ENCODE measurements at places on chromosomes 6 and 20.

GRCh38 chr6:39102821-39103136, 12.2 kb downstream of the SAYSD1 start:
- DNase-seq: no peak

DNA sequence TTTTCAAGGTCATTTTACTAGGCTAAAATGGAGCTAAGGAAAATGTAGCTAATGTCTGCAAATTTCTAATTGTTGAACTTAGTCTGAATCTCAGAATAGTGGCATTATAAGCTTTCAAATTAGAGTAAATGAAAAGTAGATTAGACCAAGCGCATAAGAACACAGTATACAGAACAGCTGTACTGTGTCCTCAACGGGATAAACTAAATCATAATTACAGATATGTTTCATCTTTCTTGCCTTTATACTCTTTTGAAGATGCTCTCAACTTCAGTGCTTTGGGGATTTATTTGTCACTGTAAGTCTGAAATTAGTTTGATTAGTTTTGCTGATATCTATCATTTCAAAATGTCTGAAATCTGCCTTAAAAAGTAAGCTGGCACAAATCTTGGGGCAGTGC, 305.4 kb downstream of the LAMA2 start:
- DNase-seq: no peak

DNA sequence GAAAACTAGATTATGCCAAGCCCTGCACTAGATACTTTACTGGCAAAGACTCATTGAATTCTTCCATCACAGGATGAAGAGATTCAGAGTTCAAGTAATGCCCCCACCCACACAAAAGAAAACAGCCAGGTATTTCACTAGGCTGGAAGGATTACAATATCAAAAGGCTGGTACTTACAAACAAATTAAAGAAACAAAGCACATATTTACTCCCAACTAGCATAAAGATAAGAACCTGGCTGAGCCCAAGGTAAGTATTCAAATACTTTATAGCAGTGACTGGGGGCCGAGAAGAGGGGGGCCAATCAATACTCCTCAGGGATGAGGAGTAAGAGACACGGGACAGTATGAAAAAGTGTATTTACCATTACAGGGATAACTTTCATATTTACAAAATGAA, 3.7 kb downstream of the ACOT8 start:
- DNase-seq: no peak

- DNase-seq: peak; percentile 70
These were observed 24.1 kb upstream of the ROS1 start for GRCh38 chr6:117449549-117450439.

DNA sequence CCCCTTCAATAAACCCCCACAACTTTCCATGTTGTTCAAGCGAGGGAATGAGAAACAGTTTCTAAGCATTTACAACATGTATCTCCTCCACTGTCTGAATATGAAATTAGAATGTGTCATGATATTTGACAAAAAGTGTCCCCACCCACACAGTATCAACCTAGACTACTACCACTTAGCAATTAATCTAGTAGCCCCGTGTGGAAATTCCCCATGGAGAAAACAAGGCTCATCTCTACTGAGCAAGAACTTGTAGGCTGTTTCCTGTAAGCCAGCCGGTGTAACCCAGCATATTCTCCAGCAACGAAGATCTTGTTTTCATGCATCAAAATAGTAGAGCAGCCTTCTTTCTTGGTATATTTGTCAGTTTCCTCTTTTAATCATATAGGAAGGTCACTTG, 115.0 kb downstream of the IRF4 start:
- no peak for DNase-seq

GRCh38 chr6:129981598-129981997, 36.8 kb upstream of the L3MBTL3 start:
- DNase-seq: peak; percentile 16

DNA sequence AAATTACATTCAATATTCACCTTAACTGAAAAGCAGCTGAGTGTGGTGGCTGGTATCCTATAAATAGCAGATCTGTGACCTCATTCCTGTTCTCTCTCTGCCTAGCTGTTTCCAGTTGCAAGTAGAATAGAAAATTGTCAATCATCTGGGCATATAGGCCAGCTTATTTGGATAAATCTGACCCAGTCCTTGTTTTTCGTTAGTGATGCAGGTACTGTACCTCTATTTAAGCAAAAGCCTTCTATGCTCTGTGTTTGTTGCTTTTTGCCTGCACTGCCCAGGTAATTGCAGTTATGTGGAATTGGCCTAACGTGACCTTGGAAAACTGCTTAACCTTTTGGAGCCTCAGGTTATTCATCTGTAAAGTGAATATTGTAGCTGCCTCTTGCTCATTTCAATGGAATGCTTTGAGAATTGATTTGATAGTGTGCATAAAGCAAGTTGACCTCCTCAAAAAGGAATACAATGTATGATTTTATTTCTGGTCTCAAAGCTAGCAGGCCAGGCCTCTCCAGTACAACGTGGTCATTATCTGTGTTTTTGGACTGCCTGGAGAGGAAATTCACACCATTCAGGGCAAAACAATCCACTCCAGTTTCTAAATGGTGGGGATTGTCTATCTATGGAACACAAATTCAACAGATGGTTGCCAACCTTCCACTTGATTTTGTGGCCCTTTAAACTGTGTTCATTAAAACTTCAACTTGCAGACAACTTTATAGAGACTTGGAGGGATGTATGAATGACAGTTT, 508.7 kb upstream of the CITED2 start:
- no peak for DNase-seq

GRCh38 chr6:44976677-44977641, 351.2 kb upstream of the RUNX2 start:
- no peak for DNase-seq

- no peak for DNase-seq
These were observed 43.2 kb downstream of the PHIP start for GRCh38 chr6:79034865-79035264.

- DNase-seq: no peak
These were observed 688.4 kb downstream of the HTR1B start for GRCh38 chr6:76774781-76775384.

DNA sequence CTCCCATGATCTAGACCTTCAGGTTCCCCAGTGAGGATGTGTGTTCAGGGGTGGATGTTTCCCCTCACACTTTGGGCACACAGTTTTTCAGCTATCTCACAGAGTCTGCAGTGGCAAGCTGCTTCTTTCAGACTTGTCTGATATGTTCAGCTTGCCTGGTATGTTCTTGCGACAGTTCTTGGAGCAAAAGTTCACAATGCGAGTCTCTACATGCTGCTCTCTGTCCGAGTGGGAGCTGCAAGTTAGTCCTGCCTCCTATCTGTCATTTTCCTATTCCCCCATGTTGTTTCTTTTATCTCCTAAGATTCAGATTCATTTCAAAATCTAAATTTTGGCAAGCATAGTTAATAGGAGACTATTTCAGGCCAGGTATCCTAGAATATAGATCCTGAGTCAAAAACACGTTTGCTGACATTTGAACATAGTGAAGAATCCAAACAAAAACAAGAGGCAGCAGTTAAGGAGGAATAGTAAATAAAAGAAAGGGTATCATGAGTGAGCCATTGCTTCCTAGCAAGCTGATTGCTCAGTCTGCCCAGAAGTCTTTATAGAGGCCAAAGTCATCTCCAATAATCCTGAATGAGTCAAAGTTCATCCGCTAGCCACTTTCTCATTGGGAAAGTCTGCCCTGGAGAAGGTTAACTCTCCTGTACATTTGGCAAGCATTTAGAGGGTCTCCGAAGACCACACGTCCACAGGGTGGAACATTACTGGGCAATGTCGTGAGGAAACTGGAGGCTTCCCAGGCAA, 140.2 kb upstream of the MOCS1 start:
- no peak for DNase-seq

- no peak for DNase-seq
These were observed 8.1 kb upstream of the ARFGAP1 start for GRCh38 chr20:63264519-63264918.

DNA sequence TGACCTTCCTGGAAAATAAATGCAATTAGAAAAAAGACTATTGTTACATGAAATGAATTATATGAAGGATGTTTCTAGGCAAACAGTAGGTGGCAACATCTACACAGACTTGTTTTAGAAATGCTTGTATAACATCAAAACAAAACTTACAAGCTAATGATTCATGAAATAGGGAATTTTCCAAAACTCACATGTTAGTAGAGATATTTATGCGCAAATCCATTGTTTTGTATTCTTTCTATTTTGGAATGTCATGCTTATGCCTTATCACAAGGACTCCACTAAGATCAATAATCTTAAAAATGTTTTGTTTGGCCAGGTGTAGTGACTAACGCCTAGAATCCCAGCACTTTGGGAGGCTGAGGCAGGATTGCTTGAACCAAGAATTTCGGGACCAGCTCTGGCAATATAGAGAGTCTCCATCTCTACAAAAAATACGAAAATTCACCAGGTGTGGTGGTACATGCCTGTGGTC, 32.3 kb upstream of the LGSN start:
- peak; percentile 68 for DNase-seq

DNA sequence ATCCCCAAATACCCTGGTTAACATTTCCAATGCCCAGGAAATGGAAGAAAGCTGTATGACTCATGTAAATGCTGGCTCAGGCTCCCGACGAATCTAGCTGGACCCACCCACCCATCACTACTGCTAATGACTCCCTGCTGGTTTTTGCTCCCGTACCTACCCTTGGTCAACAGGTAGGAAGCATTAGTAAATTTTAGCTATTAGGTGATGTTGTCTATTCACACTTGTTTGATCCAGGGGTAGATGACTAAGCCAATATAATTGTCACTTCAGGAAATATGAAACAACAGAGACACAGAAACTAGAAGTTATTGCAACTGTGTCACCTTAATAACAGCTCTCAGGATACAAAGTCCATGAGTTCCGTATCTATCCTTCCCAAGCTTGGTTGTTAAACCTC, 94.4 kb upstream of the BEND6 start:
- no peak for DNase-seq

- DNase-seq: no peak
These were observed 871.1 kb downstream of the KIF16B start for GRCh38 chr20:15702161-15702560.

DNA sequence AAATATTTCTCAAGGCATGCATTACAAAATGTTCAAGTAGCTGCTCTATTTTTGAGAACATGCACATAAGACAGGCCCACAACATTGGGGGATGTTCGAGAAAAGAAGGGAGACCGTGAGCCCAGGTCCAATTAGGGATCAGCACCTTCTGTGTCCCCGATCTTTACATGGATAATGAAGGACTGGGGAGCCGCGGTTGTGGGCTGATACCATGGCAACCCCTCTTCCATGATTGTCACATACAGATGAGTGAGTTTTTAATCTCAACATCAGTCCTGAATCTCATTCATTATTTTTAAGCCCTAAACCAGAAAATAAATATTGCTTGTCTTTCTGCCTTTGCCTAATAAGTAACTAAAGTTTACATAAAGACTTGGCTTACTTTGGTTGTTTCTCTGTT, 935.7 kb downstream of the KIF16B start:
- DNase-seq: no peak

DNA sequence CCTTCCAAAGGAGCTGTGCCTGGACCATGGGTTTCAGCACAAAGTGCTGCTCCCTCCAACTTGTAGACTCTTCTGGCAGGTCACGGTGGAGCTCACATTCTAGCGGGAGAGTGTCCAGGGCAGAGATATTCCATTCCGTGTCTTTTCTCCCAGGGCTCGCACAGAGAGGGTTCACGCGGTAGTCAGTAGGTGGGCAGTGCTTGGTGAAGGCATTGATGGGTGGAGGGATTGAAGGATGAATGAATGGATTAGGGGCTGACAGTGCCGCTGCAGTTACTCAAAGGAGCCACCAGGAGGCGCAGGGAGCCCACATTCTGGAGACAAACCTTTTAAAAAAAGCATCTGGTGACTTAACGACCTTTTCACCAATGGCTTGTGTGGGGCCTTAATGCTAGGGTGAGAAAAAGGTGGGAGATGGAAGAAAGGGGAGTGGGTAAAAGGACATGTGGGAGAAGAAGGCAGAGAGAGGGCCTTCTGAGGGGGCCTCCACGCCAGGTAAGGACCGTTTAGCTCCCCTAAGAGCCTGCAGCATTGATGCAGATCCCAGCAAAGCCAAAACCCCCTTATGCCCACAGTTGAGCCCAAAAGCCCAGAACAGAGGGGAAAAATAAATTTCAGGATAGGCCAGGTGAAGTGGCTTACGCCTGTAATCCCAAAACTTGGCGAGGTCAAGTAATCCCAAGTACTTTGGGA, 17.5 kb upstream of the FAM110A start:
- peak; percentile 52 for DNase-seq

GRCh38 chr20:4607287-4607713, 114.4 kb upstream of the PRND start:
- peak; percentile 31 for DNase-seq

DNA sequence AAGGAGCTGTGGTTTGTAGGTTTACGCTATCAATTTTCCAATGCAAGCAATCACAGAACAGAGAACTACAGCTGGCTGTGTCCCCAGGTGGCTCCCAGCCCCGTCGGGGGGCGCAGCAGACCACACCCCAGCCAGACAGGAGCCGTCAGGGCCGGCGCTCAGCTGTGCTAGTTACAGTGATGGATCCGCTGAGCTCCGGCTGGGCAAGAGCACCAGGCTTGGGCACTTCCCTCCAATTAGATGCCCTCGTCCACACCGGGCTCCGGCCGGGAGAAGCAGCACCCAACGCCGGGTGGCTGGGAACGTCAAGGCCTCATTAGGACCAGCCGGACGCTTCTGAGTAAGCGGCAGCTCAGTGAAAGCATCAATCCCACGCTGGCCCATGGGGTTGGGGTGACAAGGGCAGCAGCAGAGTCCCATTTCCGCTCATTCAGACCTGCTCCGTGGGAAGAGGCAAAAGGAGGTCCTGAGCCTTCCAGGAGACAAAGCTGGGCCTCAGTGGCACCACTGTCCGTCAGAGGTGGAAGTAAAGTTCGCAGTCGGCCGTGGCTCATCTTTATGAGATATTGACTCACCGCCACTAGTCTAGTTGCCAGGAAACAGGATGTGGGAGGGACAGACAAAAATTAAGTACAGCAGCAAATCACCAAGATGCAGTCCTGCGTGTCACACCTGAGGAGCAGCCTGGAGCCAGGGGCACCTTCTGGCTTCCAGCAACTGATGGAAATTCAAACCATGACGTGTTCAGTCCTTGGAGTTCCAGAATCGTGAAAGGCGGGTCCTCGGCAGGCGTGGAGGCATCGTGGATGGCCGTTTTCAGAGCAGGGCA, 164.1 kb downstream of the TAF4 start:
- no peak for DNase-seq

GRCh38 chr6:11232770-11233626, 530 bp upstream of the NEDD9 start:
- peak; percentile 55 for DNase-seq

- DNase-seq: no peak
These were observed 11.9 kb upstream of the RBM38 start for GRCh38 chr20:57379263-57379647.

GRCh38 chr6:88869263-88870020, 94.0 kb downstream of the RNGTT start:
- no peak for DNase-seq

- DNase-seq: peak; percentile 68
These were observed at the start of gene GMEB2 for GRCh38 chr20:63626424-63627128. TSS of gene GMEB2 (minus strand) at chr20:63627101. CDS start at chr20:63619397, 7,704 bp downstream.
